ENCODE measurements at places on chromosomes 3 and 15.

DNA sequence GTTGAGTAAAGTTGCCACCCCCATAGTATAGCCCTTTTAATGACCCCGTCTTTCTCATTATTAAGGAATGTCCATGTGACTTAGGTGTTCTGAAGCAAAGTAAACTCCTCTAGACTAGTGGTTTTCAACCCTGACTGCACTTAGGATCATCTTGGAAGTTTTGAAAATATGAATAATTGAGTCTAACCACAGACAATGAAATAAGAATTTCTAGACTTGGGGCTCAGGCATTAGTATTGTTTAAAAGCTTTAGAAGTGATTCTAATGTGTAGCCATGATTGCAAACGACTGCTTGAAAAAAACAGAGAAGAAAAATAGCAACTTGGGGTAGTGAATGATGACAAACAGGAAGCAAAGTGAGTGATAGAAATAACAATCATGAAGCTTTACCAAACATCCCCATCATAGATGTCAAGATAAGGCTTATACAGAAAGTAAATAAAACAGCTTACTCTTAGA is 35.0 kb downstream of the ALCAM start:
- no peak for DNase-seq

DNA sequence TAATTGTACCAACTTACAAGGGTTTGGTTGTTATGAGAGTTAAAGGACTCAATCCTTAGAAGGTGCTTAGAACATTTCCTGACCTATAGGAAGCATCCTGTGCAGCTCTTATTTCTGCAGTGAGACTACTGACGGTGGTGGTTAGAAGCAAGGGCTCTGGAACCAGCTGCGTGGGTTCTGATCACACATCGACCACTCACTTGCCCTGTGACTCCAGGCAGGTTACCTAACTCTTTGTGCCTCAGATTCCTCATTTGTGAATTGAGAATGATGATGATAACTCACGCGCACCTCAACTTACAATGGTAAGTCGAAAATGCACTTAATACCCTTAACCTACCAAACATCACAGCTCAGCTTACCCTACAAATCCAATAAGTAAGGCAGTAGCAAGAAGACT is 80.7 kb upstream of the SPATA12 start:
- DNase-seq = no peak

DNA sequence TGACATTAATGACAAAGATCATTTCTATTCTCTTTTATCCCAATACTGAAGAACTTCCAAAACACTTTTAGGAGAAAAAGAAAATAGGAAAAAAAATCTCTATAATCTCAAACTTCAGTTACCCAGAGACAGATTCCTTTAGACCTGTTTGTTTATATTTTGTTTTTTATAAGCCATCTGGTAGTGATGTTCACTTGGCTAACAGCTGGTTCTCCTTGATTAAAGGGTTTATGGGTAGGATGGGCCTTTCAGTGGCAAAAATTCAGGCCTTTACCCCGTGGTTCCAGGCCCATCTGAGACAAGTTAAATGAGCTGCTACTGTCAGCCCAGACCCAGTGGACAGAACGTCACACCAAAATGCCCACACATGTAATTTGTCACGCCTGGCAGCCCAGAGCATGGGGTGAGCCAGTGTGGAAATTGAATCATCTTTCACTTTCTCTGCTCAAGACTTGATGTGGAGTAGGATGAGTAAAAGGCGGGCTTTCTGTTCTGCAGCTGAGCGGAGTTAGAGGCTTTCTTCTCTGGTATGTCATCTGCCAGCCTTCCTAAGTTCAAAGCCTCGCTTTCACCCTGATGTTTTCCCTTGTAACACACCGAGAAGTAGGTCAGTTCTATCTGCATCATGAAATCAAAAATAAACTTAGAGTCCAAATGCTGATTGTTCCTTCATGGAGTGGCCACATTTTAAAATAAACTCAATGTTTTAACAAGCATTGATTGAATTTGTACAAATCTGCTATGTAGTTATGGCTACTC is 62.5 kb upstream of the SKOR1 start:
- peak; percentile 73 for DNase-seq

DNA sequence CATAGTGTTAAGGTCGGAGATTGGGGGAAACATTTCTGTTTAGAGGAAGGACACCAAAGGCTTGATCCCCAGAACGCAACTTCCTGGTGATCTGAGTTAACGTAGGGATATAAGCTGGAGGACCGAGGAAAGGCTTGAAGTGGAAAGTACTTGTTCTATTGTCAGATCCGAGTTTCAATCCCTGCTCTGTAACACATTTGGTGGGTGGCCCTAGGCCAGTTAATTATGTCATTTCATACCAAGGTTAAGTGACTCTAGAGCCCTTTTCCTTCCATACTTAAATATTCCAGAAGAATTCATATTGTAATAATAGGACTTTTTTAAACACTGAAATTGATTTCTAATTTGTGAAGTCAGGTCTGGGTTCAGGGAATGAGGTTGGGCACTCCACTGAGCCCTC is 80.9 kb downstream of the RPLP1 start:
- DNase-seq = no peak

- peak; percentile 42 for DNase-seq
Measured at GRCh38 chr3:44114142-44114541, 127.5 kb upstream of the TOPAZ1 start.

Data from activated naive CD8-positive, alpha-beta T cell treated with anti-CD3 and anti-CD28 coated beads for 36 hours (primary cell).